ENCODE measurements at places on chromosomes 1 and 21. TPM values are rescaled to one million over a fixed set of nuclear protein-coding genes. Genes with fewer than 3 reads are reported as not detected.

DNA sequence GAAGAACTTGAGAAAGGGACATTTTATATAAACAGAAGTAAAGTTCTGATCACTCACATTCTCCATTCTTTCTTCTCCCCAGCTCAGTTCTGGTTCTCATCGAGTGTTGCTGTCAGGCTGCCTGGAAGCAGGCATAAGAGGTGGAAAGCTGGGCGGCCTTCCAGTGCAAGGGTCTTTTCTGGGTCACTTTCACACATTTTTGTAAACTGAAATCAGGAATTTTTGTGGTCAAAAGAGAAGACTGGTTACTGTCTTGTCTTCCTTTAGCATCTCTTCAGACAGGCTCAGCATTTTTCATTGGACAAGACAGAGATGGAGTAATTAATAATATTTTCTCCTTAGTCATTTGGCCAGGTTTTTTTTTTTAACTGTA lies 93.7 kb downstream of the CTH start:
- DNase-seq = no peak

DNA sequence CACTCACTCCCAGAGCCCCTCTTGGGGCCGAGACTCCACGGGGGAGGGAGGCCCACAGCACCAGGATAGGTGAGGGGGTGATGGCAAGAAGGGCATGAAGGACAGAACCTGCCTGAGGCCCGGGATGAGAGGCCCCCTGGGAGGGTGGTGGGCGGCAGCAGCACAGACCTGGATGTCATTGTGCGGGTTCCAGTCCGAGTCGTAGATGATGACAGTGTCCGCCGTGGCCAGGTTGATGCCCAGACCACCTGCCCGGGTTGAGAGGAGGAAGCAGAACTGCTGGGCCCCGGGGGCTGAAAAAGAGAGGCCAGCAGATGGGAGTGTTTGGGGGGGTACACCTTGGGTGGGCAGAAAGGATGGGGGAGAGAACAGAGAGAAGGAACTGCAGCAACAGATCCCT lies 50.1 kb downstream of the CHD5 start:
- no peak for DNase-seq

Gene ITGB2
- total RNA-seq = 1.5 TPM

DNA sequence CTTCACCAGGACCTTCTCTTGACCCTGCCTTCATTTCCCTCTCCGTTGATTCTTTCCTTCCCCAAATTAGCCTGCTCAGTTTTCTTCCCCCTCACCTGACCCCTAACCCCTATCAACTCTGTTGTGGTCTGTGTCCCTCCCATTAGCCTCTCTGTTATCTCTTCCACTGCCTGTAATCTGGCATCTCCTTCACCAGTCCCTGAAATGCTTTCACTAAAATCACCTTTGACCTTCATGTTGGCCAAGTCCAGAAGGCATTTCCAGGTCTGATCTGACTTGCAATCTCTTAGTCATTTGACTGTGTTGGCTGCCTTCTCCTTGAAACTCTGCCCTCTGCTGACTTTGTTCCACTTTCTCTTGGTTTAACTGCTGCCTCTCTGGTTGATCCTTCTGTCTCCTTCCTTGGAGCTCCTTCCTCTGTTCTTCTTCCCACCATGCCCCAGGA lies 28.2 kb downstream of the ATP8B2 start:
- no peak for DNase-seq

DNA sequence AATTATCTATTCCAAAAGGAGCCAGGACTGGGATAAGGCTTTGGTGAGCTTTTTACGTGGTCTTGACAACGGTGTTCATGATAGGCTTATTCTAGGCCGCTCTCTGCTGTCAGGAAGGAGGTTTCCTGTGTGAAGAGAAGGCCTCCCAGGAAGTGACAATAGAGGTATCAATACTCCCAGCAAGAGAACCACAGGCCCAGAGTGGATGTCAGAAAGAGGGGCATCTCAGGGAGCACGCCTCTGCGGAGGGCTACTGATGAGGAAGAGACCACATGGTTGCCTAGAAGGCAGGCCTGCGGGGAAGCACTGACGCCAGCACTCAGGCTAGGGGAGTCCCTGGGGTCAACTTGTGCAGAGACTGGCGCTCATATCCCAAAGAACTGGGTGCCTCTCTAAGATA lies 60.4 kb downstream of the ITPKB start:
- DNase-seq = no peak

- DNase-seq = no peak
Measured at GRCh38 chr1:234918961-234919761, 209.5 kb downstream of the TOMM20 start.

GRCh38 chr1:17059391-17060305 lies 5.8 kb upstream of the SDHB start:
- peak; percentile 83 for DNase-seq

GRCh38 chr21:29168891-29169315 lies 38.5 kb downstream of the MAP3K7CL start:
- DNase-seq = no peak

- no peak for DNase-seq
Measured at GRCh38 chr1:210234329-210234757, 1.7 kb downstream of the SERTAD4 start.

DNA sequence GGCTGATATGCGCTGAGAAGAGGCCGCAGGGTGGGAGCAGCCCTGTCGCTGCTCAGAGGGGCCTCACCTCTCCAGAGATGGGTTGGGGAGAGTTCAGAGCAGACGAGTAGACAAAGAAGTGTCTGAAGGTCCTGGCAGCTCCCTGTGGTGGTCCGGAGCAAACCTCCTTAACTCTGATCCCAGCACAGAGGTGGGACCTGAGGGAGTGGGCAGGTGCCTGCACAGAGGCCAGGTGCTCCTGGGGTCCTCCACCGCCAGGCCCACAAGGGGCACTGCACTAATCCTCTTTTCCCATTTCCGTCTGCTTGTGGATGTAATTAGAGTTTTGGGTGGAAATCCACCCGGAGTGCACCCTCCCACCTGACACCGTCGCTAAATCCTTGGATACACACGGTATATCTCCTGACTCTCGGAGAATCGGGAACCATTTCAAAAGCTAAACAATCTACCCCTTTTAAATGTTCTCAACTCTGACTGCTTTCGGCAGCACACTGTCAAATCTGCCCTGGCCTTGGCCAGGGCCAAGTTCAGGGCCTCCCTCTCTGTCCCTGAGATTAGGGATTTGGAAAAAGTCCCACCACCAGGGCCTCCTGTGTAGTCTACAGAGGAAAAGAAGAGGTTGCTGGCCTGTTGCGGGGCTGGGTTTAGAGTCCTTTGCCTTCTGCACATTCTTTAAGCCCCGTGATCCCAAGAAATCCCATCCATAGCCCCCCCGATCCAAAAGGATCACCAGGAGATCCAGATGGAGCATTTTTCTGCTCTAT lies 22.4 kb downstream of the CASZ1 start:
- no peak for DNase-seq

GRCh38 chr1:206606867-206607266 lies 5.4 kb downstream of the EIF2D start:
- DNase-seq = no peak

Gene RNF11
- total RNA-seq = 45.5 TPM

DNA sequence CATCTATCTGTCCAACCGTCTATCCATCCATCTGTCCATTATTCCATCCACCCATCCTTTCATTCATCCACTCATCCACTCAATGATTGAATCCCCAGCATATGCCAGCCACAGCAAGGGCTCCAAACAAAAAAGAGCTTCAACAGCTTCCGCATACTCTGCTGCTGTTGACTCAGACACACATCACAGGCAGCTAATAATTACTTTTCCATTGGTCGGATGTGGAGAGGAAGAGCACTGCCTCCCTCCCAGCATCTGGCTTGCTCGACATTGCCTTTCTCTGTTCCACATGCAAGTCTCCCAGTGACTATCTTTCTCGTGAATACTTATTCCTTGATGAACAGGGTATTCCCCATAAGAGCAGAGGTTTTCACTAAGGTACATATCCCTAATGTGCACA lies 176.5 kb downstream of the HIVEP3 start:
- DNase-seq = no peak

Gene CRYAA
- total RNA-seq = not detected

DNA sequence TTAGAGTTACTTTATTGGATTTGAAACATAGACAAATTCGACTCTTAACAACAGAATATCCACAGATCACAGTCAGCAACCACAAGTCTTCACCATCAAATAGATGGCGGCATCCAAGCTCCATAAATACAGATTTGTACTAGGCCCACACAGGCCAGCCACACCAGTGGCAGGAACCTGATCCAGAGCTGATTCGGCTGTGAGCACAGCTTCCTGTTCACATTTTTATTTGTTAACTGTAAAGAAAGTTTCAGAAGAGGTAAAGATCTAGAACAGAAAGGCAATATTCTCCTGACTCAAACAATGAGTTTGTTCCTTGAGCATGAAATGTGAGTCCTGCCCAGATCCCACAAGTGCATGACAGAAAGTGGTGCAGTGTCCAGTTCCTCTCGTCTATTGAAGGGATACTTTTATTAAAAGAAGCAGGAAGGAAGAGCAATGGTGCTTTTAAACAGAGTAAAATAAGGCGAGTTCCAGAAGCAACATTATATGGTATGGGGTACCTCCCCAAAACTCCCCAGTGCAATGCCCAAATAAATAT lies 205.8 kb downstream of the SLC45A1 start:
- no peak for DNase-seq

Gene TOE1
- total RNA-seq = 10.9 TPM

GRCh38 chr1:70090141-70090540 lies 115.2 kb downstream of the LRRC40 start:
- DNase-seq = no peak

DNA sequence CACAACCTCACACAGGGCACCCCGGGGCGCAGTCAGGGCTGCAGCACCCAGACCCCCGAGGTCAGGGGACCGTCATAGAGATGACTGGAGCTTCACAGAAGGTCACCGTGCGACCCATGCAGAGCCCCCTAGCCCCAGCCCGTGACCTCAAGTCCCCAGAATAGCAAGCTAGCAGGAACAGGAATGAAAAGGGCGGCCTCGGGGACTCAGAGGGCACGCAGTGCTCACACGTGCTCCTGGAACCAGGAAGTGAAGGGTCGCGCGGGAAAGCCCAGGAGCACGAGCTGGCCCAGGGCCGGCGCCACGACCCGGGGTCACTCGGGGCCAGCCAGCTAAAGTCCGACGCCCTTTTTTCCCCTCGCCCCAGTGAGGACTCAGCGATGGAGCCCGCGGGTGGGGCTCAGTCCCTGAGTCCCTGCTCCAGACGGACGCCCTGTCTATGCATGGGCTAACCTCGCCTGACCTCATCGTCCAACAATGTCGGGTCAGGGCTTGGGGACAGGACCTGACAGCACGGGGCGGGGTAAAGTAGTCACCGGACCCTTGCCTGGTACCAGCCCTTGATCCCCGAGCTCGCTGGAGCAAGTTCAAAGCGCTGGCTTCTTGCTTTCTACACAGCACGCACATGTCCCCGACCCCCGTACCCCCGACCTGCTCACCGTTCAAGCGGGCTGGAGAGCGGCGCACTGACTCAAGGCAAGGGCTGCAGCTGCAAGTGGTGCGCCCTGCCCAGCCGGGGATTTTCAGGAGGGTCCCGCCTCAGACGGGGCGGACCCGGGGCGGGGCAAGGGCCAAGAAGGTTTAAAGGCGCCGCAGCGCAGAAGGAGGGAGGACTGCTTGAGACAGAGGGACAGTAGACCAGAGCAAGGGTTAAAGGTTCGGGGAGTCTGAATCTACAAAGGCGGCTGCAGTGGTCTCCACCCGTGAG lies at the start of gene TAGLN2:
Gene TAGLN2 (minus strand): TSS at position 717 of the 928 bp plus-strand sequence. CDS start 4,998 bp downstream, outside the sequence.
- DNase-seq = peak; percentile 88

DNA sequence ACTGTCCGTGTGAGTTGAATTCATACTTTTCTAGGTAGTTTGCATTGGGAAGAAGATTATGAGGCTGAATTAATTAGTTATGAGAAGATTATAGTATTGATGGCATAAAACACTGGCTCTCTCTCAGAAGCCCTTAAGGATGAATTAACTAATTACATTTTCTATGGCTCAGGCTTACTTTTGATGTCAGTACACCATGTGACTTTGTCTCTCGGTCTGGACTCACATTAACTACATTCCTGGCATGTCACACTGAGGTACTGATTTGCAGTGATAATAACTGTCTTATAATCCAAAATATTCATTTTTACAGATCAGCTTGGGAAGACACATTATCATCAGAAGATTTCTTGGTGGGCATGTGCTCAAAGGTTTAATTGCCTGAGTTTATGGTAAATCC lies 362.2 kb downstream of the ZP4 start:
- no peak for DNase-seq

- peak; percentile 90 for DNase-seq
Measured at GRCh38 chr1:169427081-169427641, at the start of gene CCDC181. CCDC181 (minus strand) TSS chr1:169427474; CDS start chr1:169424927, 2,547 bp downstream.

GRCh38 chr1:244789731-244790130 lies 45.7 kb upstream of the COX20 start:
- DNase-seq = no peak

GRCh38 chr1:224671076-224671475 lies 55.0 kb downstream of the CNIH3 start:
- no peak for DNase-seq

DNA sequence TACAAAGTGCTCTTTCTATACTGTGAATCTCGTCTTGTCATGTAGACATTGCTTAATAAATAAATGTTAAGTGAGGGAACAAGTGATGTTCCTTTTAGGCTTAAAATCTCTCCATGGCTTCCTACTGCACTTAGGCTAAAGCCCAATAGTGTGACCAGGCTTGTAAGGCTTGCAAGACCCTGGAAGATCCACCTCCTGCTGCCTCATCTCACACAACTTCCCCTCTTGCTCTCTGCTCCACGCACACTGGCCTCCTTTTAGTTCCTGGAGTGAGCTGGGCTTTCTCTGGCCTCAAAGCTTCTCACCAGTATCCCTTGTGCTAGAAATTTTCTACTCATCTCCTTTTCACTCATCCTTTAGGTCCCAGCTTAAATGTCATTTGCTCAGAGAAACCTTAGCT lies 41.5 kb upstream of the DIPK1A start:
- DNase-seq = no peak

- DNase-seq = no peak
Measured at GRCh38 chr1:3777078-3777547, 4.6 kb downstream of the SMIM1 start.
